ENCODE measurements at places on chromosomes 13 and 19. TPM values are rescaled to one million over a fixed set of nuclear protein-coding genes. Genes with fewer than 3 reads are reported as not detected.
A peak's percentile ranks its signal among the peaks of the same experiment; 100 is the strongest.

DNA sequence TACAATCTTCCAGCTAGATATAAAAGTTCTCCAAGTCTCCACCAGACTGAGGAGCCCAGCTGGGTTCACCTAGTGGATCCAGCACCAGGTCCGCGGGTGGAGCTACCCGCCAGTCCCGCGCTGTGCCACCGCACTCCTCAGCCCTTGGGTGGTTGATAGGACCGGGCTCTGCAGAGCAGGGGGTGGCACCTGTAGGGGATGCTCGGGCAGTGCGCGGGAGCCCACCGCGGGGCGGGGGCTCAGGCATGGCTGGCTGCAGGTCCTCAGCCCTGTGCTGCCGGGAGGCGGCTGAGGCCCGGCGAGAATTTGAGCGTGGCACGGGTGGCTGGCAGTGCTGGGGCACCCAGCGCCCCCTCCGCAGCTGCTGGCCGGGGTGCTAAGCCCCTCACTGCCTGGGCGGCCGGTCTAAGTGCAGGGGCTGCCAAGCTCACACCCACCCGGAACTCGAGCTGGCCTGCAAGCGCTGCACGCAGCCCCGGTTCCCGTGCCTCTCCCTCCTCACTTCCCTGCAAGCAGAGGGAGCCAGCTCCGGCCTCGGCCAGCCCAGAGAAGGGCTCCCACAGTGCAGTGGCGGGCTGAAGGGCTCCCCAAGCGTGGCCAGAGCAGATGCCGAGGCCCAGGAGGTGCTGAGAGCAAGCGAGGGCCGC, 542.8 kb upstream of the PCDH9 start:
- no peak overlapping the region for H3K27ac ChIP-seq
- H3K36me3 ChIP-seq: no peaks in the 10 kb centered on the region
- H3K27me3 ChIP-seq: no peaks in the 10 kb centered on the region
- DNase-seq: no peak
- H3K4me1 ChIP-seq: no peaks in the 10 kb centered on the region
- no peak overlapping the region for H3K4me3 ChIP-seq

- peak overlapping the region; percentile 7 for H3K27ac ChIP-seq
- no peaks in the 10 kb centered on the region for H3K36me3 ChIP-seq
- H3K27me3 ChIP-seq: no peaks in the 10 kb centered on the region
- no peak overlapping the region for H3K4me3 ChIP-seq
- H3K4me1 ChIP-seq: peaks cover 2% of the 10 kb centered on the region
Observed at GRCh38 chr13:110581506-110582185, 20.1 kb upstream of the RAB20 start.

Gene CALR3
- total RNA-seq: 0.32 TPM

- H3K4me3 ChIP-seq: no peak within 1 kb of the TSS
- no peaks in the 10 kb centered on the region for H3K36me3 ChIP-seq
- no peaks in the 10 kb centered on the region for H3K27me3 ChIP-seq
- H3K27ac ChIP-seq: no peak within 1 kb of the TSS
- DNase-seq: no peak
Observed at GRCh38 chr19:15640294-15640903, at the start of gene CYP4F3. Gene CYP4F3, plus strand, starts transcription at chr19:15640897. Its CDS starts 519 bp downstream, at chr19:15641416.

- DNase-seq: no peak
- H3K4me3 ChIP-seq: no peak overlapping the region
- no peaks in the 10 kb centered on the region for H3K36me3 ChIP-seq
- H3K4me1 ChIP-seq: no peaks in the 10 kb centered on the region
Observed at GRCh38 chr19:5120321-5120720, 151.4 kb downstream of the KDM4B start.

GRCh38 chr13:106464076-106464475, 71.4 kb downstream of the EFNB2 start:
- H3K27me3 ChIP-seq: no peaks in the 10 kb centered on the region
- H3K4me3 ChIP-seq: no peak overlapping the region
- no peaks in the 10 kb centered on the region for H3K36me3 ChIP-seq
- H3K27ac ChIP-seq: no peak overlapping the region
- DNase-seq: no peak
- peaks cover 28% of the 10 kb centered on the region for H3K4me1 ChIP-seq

Gene PABPC3
- 0.59 TPM for total RNA-seq

GRCh38 chr13:110760611-110761010, 47.1 kb downstream of the ING1 start:
- H3K27ac ChIP-seq: no peak overlapping the region
- H3K27me3 ChIP-seq: no peaks in the 10 kb centered on the region
- H3K4me3 ChIP-seq: no peak overlapping the region
- H3K4me1 ChIP-seq: peaks cover 6% of the 10 kb centered on the region
